ENCODE measurements at places on chromosomes 16 and 17.

DNA sequence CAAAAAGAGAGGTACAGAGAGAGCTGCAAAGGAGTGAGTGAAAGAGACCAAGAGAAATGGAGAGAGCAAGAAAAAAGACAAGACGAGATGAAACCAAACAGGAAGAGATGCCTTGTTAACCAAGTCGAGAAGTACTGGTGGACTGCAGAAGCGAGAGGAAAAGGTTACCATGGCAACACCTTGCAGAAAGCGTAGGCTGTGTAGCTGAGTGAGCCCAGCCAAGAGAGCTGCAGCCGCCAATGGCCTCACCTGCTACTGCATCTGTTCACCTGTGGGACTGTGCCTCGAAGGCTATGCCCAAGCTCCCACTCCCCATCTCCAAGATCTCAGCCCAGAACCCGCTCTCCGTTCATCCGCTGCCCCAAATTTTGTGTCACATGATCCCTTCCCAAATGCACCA is 161.3 kb downstream of the SLC39A11 start:
- no peak for DNase-seq

DNA sequence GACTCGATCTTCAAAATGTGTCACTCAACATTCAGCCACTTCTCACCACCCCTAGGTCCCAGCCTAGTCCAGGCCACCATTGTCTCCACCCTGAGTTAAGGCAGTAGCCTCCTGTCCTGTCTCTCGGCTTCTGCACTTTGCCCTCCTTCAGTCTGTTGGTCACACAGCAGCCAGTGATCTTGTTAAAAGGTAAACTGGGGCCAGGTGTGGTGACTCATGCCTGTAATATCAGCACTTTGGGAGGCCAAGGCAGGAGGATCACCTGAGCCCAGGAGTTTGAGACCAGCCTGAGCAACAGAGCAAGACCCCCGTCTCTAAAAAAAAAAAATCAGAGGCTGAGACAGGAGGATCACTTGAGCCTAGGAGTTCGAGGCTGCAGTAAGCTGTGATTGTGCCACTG is 25.8 kb downstream of the WWP2 start:
- DNase-seq = no peak

DNA sequence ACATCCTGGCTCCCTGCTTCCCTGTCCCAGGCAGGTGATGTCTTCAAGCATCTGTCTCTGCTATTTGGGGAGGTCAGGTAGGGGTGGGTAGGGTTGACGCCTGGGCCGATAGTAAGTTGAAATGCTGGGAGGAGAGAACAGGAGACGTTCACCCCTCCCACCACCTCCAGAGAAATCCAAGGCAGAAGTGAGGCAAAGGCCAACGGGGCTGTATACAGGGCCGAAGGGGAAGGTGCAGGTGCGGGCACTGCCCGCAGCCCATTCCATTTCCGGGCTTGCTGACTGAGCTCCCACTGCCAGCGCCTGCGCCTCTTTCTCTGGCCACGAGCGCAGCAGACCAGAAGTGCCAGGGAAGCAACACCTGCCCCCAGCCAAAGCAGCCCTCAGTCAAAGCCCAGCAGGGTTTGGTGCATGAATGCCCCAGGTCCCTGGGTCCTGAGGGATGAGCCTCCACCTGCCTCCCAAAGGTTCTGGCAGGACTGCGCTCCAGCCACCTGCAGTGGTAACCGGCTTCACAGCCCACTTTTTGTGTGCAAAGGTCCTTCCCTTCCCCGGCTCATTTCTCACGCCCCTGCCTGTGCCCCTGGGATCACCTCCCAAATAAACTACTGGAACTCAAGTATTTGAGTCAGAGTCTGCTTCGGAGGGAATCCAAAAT is 127.6 kb upstream of the TNRC6C start:
- DNase-seq = no peak

DNA sequence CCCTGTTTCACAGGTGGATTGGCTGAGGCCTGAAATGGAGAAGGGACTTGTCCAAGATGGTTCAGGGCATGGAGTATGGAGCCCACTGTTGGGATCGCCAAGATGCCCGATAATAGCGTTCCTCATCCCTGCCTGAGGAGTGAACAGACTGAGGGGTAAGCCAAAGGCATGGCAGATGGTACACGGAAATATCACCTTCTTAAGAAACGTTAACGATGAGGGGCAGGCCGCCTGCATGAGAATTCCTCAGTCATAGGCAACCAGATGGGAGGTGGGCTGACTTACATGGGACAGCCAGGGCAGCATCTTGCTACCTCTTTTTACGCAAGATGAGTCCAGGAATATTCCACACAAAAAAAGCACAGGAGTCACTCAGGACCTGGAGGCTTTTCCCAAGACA is 188.1 kb downstream of the CCDC182 start:
- DNase-seq = no peak

- no peak for DNase-seq
Measured at GRCh38 chr17:50864747-50865059, 1.5 kb downstream of the TOB1 start.

GRCh38 chr16:71807905-71808592 is 585 bp downstream of the AP1G1 start:
- no peak for DNase-seq

GRCh38 chr16:88200896-88201185 is 181.9 kb upstream of the ZNF469 start:
- DNase-seq = no peak

- no peak for DNase-seq
Measured at GRCh38 chr17:49358641-49359247, 3.3 kb downstream of the ZNF652 start.

- DNase-seq = no peak
Measured at GRCh38 chr16:27742333-27742732, 192.4 kb downstream of the KATNIP start.

- DNase-seq = no peak
Measured at GRCh38 chr17:74431568-74432423, at the start of gene GPRC5C. Gene GPRC5C (plus strand): TSS chr17:74432088. CDS start chr17:74439777, 7,689 bp downstream.
